ENCODE measurements at places on chromosomes 4 and X.

DNA sequence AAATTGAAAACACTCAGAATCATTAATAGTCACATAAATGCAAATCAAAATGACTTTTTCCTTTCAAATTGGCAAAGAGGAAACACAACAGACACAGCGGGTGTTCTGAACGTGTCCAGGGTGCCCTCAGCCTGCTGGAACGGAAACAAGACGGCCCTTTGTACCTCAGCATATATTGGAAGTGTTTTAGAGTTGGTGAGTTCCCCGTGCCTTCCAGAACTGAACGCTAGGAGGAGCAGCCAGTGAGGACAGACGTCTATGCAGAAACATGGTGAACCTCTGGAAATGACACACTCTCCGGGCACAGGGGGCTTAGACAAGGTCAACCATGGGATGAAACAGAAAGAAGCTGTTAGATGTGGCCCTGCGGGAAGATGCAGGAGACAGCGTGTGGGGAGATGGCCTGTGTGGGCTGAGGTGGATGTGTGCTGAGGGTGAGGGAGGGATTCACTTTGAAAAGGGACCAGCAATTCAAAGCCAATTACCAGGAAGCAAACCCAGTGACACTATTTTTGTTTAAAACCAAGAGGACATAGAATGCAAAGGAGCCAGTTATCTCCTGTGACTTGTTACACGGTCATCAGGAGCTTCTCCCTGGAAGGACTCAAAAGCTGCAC is 40.4 kb downstream of the RNF212 start:
- peak; percentile 42 for DNase-seq

DNA sequence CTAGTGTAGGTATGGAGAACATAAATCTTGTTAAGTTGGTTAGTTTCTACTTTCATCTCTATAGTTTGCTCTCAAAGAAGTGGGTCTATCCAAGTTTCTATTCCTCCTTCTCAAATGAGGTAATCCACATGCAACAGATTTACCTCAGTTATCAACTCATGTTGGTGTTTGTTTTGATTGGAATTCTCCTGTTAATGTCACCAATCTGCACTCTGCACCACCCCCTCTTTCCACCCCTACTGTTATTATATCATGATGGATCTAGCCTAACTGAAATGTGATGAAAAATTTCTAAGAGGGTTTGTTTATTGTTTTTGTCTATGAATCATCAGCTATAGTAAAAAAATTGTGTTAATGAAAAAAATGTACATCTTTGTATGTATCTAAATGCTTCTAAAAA is 66.1 kb downstream of the AGTR2 start:
- no peak for DNase-seq

DNA sequence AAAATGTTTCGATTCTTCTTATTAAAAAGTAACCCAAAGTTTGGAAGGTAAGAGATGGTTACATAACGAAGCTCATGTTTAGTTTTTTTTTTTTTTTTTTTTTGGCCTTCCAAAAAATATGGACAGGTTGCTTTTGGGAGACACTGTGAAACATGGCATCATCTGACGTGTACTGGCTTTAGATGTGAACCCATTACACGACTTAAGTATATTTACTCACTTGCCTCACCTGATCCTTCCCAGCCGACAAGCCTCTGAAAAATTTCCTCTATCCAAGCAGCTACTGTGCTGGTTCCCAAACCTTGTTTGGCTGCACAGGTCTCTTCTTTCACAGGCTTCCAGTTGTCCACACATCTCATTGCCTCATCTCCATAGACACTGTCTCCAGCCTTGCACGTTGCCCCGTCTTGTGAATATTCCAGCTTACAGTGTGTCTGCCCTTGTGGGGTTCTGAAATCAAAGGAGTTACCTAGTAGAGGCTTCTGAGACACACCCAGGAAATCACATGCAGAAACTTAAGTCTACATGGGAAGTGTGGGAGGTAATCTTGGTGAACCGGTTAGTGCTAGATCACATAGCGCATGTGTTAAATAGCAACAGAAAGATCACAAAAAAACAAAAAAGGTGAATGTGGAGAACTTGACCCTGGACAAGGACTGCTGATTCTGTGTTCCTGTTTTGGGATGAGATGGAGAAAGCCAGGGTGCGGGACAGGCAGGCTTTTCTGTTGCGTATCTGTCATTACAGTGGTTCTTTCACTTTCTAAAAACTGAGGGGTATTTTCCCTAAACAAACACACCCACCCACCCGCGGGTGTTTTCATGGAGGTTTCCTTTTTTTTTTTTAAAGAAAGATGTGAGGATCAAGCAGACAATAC is 328.6 kb downstream of the ARHGAP10 start:
- DNase-seq, result peak; percentile 5

DNA sequence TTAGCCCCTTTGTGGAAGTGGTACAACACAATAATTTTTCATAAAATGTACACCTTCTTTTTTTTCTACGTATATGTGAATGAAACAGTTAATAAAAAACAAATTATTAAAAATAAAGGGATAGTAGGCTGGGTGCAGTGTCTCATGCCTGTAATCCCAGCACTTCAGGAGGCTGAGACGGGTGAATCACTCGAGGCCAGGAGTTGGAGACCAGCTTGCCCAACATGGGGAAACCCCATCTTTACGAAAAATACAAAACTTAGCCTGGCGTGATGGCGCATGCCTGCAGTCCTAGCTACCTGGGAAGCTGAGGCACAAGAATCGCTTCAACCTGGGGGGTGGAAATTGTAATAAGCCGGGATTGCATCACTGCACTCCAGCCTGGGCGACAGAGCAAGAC is 244.9 kb downstream of the RAPGEF2 start:
- no peak for DNase-seq

Data from stimulated activated CD4-positive, alpha-beta T cell treated with anti-CD3 and anti-CD28 coated beads, Interleukin-12 subunit alpha, Interleukin-12 subunit beta, amount 100 ng/mL, for 24 hours (primary cell).